ENCODE measurements at places on chromosomes 2 and 18.
A peak's percentile ranks its signal among the peaks of the same experiment; 100 is the strongest.

DNA sequence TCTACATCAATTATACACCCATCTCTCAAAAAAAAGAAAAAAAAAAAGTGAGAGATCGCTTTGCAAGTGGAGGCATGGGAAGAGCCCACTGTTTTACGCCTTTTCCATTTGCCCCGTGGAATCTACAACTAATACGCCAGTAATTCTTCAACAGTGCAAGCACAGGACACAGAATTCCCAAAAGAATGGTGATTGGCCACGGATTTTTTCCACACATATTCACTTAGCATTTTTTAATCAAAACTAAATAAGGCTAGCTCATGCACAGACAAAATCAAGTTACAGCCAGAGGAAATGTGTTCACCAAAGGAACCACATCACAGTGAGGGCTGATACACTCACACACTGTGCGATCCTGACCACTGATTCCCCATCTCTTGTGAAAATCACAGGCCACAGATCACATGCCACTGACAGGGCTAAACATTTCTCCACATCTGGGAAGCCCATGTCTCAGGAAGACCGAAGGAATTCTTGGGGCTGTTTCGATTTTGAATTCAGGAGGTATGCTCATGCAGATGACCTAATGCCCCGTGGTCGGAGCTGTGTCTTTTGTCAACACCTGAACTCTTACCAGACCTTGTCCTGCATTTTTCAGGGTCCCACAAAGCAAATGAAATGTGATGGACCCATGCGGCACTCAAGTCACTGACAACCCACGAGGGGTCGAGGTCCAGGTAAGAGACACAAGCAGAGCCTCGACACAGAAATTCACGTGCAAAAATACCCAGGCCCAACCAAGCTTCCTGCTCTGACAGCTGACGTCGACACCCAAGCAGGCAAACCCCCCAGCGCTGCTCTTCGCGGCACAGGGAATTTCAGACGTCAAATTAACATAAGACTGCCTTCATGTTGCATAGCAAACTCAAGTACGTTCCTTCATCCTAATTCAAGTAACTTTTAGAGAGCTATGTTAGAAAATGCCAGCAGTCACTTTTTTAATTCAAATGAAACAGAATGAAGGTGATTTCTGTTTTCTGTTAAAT lies 69.6 kb downstream of the ZNF516 start:
- no peak for DNase-seq

DNA sequence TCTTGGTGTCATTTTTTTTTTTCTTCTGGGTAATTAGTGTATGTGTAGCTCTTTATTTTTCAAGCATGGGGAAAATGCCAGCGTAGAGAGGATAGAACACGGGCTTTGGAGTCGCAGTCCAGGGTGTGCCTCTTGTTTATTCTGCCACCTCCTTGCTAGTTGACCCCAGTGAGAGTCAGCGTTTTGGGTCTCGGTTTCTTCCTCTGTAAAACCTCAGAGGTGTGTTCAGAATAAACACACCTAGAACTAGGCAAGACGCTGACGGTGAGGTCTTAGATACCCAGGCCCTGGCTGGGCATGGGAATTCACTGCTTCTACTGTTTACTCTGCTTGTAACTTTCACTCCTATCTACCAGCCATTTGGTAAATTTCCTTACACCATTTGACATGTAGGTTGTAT lies 41.8 kb downstream of the ASAP2 start:
- DNase-seq: no peak

DNA sequence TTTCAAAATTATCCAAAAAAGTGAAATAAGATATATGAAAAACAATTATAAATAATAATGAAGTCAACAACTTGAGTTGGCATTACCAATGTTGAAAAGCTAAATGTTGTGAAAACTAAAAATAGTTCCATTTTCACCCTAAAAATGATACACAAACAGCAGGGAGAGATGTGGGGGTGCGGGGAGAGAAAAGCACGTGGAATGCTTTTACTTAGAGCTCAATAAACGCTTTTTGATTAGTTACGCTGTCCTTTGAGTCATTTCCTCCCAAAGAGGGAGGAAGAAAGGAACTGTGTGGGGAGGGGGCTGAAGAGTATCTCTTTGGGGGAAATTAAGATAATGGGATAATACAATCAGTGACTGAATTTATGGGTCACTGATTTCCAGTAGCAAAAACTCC lies 29.2 kb downstream of the ZNF521 start:
- DNase-seq: no peak

DNA sequence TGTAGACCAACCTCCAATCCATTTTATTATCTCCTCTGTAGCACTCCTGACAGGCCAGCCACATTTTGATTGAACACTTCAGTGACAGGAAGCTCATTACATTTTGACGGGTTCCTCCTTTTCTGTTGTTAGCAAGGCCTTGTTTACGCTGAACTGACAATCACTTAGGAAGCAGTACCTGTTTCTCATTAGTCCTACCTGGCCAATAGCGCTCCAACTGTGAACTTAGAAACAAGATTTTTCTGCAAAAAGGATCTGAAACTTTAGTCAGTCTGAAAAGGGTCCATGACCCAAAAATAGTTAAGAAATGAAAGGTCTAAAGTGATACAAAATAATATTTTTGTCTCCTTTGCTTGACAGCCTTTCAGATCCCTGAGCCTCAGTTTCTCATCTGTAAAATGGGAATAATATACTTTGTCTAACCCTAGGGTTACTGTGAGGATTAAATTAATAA lies 119.6 kb upstream of the MSTN start:
- peak; percentile 73 for DNase-seq

GRCh38 chr2:154226931-154227330 lies 355.2 kb downstream of the GALNT13 start:
- no peak for DNase-seq

DNA sequence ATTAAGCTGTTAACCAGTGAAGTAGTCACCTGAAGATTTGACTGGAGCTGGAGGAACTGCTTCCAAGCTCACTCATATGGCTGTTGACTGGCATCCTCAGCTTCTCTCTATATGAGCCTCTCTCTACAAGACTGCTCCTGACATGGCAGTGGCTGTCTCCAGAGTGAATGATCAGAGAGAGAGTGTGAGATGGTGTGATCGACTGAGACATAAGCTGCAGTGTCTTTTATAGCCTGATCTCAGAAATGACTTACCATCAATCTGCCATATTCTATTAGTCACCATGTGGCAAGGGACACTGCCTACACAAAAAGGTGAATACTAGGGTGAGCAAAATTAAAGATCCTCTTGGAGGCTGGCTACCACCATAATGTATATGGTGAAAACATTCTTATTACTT lies 7.8 kb upstream of the RBMS1 start:
- DNase-seq: no peak

Data from common myeloid progenitor, CD34-positive (primary cell).